ENCODE measurements at places on chromosomes 7 and 10.

DNA sequence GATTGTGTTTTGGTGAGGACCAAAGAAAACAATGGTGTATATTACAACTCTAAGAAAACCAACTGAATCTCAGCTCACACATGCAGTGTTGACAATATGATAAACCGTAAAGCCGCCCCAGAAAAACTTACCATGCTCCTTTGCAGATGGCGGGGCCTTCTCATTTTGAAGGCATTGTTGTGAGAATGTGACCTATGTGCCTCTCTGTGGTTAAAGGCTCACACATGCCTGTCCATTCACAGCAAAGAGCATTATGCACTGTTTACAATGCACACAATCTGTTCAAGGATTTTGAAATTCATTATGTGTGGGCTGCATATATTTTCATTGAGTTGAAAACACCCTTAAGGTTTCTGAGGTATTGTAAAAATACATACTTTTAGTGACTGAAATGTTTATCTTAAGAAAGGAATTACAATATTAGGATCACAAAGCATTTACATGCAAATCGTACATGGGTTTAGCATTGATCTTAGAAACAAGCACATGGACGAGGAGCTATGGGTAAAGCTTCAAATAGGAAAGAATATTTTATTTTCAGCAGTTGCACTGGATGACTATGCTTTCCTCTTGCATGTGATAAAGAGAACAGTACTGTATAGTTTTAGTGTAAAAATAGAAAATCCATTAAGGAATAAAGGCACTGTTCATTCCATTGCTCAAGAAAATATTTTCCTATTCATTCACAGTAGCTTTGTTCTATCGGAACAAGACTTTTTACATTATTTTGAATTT is 334.3 kb downstream of the ARL4A start:
- no peak for DNase-seq

DNA sequence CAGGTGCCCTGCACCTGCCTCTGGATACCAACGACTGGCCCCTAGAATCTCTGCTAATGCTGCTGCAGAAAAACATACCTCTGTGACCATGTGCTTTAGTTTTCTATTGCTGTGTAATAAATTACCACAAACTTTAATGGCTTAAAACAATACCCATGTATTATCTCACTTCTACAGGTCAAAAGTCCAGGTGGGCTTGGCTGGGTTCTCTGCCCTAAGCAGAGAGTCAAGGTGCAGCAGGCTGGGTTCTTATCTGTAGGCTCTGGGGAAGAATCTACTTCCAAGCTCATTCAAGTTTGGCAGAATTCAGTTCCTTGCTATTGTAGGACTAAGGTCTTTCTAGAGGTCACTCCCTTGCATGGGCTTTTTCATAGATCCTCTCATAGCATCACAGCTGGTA is 52.3 kb downstream of the CCDC71L start:
- no peak for DNase-seq

- no peak for DNase-seq
Observed at GRCh38 chr7:50285269-50285668, 19.2 kb upstream of the IKZF1 start.

DNA sequence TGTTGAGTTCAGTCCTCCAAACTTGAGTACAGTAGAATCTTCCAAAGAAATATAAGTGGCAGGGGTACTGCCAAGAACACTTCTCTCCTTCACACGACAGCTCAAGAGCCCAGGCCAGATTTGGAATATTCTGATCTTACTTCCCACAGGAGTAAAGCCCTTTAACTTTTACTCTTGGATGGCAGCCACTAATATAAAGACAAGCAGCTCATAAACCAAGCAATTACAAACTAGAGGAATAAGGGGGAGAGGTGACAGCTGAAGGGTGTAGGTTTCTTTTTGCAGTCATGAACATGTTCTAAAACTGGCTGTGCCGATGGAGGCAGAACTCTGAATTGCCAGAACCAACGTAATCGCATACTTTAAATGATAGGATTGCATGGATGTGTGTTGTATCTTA is 74.8 kb downstream of the SVIL start:
- no peak for DNase-seq

DNA sequence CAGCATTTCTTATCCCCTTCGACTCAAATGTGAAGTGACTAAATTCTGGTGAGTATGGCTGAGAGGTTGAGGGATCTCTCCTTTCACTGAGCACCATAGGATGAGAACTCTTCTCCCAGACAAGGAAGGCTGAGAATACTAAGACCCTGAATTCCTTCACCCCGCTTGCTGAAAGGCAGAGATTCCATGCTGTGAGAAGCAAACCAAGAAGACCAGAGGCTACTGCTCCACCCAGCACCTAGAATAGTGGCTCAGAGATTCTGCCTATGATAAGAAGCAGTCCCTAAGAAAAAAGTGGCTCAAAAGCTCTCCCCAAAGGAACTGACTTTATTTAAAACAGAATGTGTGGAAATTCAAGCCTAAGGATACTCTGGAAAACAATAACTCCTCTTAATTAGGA is 26.7 kb upstream of the WNT2 start:
- DNase-seq: no peak

- DNase-seq: peak; percentile 21
Observed at GRCh38 chr10:92712016-92712889, 22.5 kb downstream of the HHEX start.

DNA sequence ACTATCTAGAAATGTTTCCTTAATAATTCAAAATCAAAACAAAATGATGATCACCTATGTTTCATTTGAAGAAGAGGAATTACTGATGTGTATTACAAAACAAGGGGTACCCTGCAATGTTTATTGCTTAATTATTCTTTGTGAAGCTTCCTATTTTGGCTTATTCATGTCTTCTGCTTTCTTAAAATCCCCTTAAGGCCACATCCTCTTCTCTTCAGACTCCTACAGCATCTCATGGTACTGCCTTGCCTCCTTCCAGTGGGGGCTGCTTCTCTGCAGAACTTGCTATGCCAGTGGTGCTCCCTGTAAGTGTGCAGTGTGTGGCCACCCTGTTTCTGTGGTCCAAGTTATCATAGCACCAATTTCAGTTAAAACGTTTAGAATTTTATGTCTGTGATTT is 35.0 kb downstream of the CCDC146 start:
- DNase-seq: no peak

DNA sequence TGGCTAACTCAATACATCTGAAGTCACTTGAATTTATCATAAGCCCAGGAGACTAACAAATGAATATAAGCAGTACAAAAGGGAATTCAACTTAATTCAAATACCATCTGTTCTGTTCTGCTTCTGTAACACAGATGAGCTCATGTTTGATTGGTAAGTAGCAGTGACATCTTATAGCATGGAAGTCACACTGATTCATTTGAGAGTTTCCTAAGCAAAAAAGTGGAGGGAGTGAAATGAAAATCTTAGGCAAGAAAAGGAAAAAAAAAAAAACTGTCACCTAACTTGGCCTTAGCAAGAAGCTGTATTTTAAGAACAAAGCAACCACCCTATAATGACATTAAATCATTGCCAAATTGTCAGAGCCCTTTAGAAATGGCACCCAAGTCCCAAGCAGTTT is 49.5 kb downstream of the SMURF1 start:
- no peak for DNase-seq

DNA sequence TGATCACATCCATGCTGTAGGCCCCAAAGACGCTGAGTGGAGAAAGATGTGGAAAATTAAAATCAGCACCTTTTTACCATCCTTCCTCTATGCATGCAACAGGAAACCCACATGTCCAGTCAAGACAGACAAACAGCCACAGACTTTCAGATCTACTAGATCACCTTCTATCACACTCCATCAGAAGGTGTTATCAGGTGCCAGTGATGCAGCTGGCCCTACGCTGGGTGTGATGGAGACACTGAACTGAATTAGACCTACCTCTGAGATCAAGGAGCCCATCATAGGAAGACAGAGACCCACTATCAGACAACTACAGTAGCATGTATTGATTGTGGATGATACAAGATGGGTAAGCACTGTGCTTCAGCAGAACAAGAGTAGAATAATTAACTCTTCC is 15.5 kb downstream of the CYP3A4 start:
- DNase-seq: no peak

DNA sequence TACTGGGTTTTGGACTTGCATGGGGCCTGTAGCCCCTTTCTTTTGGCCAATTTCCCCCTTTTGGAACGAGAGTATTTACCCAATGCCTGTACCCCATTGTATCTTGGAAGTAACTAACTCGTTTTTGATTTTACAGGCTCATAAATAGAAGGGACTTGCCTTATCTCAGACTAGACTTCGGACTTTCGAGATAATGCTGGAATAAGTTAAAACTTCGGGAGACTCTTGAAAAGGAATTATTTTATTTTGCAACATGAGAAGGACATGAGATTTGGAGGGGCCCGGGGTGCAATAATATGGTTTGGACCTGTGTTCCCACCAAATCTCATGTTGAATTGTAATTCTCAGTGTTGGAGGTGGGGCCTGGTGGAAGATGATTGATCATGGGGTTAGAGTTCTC is 8.3 kb upstream of the NT5C3A start:
- DNase-seq: no peak

DNA sequence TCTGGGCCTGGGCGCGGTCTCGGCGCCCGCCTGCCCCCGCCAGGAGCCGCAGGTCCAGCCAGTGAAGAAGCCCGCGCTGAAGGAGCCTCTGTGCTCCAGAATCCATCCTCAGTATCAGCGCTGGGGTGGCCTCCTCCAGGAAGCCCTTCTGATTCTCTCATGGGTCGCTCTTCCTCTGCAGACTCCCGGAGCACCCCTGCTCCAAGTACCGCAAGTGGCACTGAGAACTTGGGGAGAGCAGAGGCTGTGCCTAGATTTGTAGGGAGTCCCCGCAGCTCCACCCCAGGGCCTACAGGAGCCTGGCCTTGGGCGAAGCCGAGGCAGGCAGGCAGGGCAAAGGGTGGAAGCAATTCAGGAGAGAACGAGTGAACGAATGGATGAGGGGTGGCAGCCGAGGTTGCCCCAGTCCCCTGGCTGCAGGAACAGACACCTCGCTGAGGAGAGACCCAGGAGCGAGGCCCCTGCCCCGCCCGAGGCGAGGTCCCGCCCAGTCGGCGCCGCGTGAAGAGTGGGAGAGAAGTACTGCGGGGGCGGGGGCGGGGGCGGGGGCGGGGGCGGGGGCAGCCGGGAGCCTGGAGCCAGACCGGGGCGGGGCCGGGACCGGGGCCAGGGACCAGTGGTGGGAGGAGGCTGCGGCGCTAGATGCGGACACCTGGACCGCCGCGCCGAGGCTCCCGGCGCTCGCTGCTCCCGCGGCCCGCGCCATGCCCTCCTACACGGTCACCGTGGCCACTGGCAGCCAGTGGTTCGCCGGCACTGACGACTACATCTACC is at the start of gene ALOX5:
TSS of gene ALOX5 (plus strand) at position 641 of the 774 bp plus-strand sequence. CDS start at position 705, 64 bp downstream.
- no peak for DNase-seq

DNA sequence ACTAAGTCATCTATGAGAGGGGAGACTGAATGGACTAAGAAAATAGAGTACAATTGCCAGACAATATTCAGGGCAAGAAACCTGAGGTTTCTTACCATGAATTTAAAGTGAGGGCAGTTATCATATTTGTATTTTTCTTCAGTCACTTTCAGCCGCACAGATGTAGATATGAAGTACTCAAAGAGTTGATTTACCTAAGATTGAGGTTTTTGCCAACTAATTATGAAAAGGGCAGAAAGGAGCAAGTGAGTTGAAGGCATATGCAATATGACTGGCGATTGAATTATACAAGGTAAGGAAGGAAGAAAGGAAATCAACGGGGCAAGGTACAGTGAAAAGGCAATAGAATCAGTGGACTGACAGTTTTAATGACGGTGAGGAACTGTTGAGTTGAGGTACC is 17.8 kb downstream of the CNOT4 start:
- no peak for DNase-seq

GRCh38 chr10:131077031-131077430 is 234.5 kb downstream of the TCERG1L start:
- DNase-seq: no peak

- peak; percentile 88 for DNase-seq
Observed at GRCh38 chr10:69222157-69223027, 2.3 kb downstream of the HKDC1 start.

GRCh38 chr7:75010036-75010435 is 45.5 kb downstream of the CASTOR2 start:
- DNase-seq: no peak

- DNase-seq: no peak
Observed at GRCh38 chr10:22984066-22984465, 56.2 kb downstream of the ARMC3 start.

- no peak for DNase-seq
Observed at GRCh38 chr10:26755443-26755903, 58.0 kb downstream of the PDSS1 start.

GRCh38 chr10:122208571-122209430 is 62.3 kb upstream of the BTBD16 start:
- DNase-seq: no peak

GRCh38 chr7:119606297-119606696 is 666.7 kb upstream of the KCND2 start:
- DNase-seq: no peak

GRCh38 chr7:150351587-150352194 is 10.3 kb upstream of the RARRES2 start:
- DNase-seq: no peak

- no peak for DNase-seq
Observed at GRCh38 chr10:75925999-75926398, 494.6 kb downstream of the LRMDA start.

- no peak for DNase-seq
Observed at GRCh38 chr10:132989476-132990415, 47.4 kb upstream of the CFAP46 start.

- no peak for DNase-seq
Observed at GRCh38 chr7:34025600-34025999, 120.3 kb downstream of the BMPER start.

DNA sequence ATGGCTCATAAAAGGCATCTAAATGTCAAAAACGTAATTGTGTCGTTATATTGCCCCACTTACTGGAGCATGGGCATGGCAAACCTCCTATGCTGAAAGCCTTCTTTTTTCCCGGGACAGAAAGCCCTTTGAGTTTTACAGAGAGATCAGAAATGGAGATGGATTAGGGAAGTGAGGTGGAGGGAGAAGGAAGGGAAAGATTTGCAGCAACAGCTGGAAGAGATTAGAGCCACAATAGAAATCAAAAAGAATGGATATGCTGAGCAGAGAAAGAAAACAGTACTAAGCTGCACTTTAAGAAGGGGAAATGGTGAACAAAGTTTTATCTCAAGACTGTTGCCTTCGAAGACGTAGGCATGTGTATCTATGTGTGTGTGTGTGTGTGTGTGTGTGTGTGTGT is 97.2 kb upstream of the PCGF5 start:
- no peak for DNase-seq

- DNase-seq: no peak
Observed at GRCh38 chr7:139004321-139005090, 23.3 kb upstream of the KIAA1549 start.

GRCh38 chr10:103772096-103772845 is 83.1 kb downstream of the SH3PXD2A start:
- peak; percentile 63 for DNase-seq

- no peak for DNase-seq
Observed at GRCh38 chr7:126605056-126605455, 647.7 kb downstream of the GRM8 start.

GRCh38 chr7:135366843-135367508 is 133.3 kb downstream of the STRA8 start:
- no peak for DNase-seq

All from Jurkat, Clone E6-1 (cell line).